ENCODE measurements at places on chromosomes 2 and 18.
A peak's percentile ranks its signal among the peaks of the same experiment; 100 is the strongest.

- DNase-seq, result no peak
These were observed 494.4 kb downstream of the FBXO15 start for GRCh38 chr18:73653251-73653650.

DNA sequence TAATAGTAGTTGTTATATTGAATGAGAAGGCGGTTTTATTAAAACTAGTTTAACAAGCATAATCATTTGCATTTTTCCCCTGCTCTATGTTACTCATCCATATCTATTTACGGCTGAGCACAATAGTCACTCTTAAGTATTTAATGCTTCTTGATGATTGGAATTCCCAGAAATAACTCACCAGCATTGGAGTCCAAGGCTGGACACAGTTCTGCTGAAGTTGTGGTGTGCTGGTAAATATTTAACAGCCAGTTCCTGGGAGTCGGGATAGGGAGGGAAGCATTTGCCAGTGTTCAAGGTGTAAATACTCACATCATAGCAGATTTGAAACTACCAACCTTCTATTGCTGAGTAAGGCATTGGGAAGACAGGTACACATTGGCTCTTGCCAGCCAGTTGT is 315.1 kb downstream of the MTX2 start:
- no peak for DNase-seq

DNA sequence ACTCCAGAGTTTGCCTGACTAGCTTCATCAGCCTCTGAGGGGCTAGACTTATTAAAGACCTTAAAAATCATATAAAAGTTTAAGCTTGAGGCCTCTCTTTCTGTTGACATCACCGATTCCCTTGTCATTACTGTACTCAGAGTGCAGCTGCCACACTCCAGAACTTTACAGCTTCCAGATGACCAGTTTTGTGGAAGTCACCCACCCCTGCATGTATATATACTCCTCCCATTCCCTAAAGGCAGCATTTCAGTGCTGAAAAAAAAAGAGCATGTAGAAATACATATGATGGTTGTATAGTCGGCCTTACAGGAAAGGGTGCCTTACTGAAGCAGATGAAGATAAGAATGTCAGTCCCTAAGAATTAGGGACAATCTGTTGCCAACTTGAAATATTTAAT is 117.3 kb downstream of the FEZ2 start:
- DNase-seq, result no peak

GRCh38 chr18:46830633-46831032 is 73.8 kb upstream of the ST8SIA5 start:
- DNase-seq, result no peak

DNA sequence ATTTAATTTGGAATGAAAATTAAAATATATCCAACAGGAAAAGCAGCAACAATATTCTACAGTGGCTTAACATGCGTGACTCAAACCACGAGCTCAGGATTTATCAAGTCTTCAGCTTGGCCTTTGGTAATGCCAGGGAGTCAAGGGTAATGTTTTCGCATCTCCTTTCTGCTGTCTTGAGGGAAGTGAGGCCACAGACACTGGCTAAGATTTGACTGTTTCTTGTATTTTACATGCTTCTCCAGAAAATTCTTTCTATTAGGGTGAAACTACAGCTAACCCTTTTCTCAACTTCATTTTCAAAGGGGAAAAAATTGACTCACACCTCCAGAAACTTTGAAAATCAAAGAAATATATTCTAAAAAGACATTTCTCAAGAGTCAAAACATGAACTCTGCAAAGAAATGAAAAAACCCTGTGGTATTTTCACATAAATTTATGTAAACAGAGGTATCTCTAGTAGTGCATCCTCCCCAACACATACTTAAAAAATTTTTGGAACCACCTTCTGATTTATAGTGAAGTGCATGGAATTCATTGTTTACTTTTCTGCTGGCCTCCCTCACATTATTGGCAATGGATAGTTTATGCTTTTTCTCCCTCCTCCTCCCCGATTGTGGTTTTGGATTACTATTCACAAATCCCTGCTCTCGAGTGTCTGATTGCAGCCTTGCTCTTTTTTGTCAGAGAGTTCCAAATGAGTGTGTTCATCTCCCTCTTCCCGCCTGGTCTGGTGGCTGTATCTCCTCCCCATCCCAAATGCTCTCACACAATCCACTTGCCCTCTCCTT is 48.7 kb downstream of the DPP4 start:
- no peak for DNase-seq

GRCh38 chr18:70197026-70197425 is 8.5 kb downstream of the RTTN start:
- DNase-seq, result no peak

- DNase-seq, result no peak
These were observed 28.5 kb downstream of the CCDC88A start for GRCh38 chr2:55391155-55391554.

GRCh38 chr2:107308835-107309234 is 422.9 kb upstream of the ST6GAL2 start:
- DNase-seq, result no peak

DNA sequence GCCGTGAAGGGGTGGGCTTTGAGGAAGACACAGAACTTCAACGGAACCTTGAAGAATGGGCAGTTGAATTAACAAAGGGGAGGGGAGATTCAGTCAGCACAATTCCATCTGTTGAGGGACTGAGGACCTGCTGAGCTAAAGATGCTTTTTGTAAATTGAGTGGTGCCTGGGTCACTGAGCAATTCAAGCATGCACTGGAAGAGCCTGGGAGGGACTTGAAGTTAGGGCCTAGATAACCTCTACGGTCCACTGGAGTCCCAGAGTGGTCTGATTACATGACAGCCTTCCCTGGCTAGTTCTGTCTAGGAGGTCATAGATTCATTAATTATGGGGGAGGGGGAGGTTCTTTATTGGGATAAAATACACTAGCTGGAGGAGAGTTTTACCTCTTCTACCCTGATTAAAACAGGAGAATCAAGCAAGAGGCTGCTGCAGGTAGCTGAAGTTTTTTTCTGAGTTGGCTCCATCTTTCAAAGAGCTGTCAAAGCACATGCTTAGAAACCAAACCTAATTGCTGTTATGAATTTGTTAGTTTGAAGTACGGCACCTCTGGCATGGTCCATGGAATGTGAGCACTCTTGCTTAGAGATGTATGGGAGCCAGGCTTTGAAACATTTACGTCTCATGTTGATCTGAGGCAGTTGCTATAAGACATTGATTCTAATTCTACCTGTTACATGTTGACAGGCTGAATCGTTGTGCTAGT is 290.2 kb downstream of the PRKCE start:
- no peak for DNase-seq

GRCh38 chr18:80159713-80160636 is 50.9 kb downstream of the ADNP2 start:
- no peak for DNase-seq

DNA sequence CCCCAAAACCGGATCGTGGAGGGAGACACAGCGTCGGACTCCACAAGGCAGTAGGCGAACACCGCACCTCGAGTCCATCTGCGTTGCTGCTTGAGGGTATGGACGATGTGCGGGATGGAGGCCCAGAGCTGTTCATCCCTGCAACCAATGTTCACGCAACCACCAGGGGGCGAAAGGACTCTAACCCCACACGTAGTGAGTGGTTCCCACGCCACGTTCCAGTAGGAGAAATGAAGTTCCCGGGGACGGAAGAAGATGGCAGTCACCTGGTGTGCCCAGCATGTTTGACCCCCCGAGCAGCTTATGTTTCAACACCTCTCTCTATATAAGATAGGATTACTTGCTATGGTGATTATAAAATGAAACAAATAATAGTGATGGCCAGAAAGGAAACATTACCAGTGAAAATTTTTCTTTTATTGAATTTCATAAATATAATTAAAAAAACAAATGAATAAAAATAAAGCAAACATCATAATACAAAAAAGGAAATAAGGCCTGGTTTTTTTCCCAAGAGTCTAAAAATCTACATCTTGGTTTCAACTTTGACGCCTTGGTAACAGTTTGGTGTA is 184.3 kb downstream of the SH3BP4 start:
- peak; percentile 91 for DNase-seq

GRCh38 chr18:77139619-77140018 is 7.0 kb upstream of the MBP start:
- no peak for DNase-seq

Data from BE2C (cell line).